ENCODE measurements at places on chromosomes 4 and X. TPM values are rescaled to one million over a fixed set of nuclear protein-coding genes. Genes with fewer than 3 reads are reported as not detected.

GRCh38 chr4:4753643-4754042 is 105.8 kb upstream of the MSX1 start:
- DNase-seq: no peak

GRCh38 chrX:15721911-15722310 is 16.2 kb upstream of the CA5B start:
- DNase-seq: no peak

Gene F8A2
- not detected for total RNA-seq

- no peak for DNase-seq
Observed at GRCh38 chrX:74291577-74291963, 12.4 kb upstream of the ZCCHC13 start.

GRCh38 chr4:42543762-42544161 is 113.1 kb downstream of the ATP8A1 start:
- no peak for DNase-seq

DNA sequence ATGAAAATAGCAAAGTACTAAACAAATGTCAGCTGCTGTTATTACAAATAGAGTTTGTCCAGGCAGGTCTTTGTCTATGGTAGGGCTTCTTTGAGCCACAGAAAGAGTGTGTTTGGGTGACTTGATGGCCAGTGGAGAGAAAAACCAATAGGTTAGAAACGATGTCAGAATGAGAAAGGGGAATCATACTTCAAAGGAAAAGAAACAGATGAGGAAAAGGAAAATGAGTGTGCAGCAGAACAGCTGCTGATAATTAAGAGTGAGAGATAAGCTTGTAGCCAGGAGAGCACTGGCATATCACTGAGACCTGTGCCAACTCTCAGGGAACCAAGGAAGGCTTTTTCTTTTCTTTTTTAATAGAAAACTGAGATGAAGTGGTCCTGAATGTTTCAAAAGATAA is 257.2 kb downstream of the ARHGAP24 start:
- DNase-seq: no peak

Gene USP17L26
- total RNA-seq: not detected

DNA sequence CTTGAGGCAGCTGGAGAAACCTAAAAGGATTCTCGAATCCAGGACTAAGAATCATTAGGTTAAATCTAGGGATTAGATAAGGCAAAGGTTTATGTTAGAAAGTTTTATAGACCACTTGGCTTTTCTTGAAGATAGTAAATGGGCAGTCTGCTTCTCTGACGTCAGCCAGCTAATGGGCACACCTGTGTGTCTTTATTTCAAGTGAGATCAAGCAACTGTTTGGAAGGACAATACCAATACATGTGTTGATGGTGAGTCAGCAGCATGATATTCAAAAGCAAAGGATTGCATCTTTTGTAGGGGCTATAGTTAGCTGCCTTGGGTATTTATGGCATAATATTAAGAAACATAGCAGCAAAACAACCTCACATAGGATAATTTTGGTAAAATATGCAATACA is 46.5 kb upstream of the GRPR start:
- no peak for DNase-seq

DNA sequence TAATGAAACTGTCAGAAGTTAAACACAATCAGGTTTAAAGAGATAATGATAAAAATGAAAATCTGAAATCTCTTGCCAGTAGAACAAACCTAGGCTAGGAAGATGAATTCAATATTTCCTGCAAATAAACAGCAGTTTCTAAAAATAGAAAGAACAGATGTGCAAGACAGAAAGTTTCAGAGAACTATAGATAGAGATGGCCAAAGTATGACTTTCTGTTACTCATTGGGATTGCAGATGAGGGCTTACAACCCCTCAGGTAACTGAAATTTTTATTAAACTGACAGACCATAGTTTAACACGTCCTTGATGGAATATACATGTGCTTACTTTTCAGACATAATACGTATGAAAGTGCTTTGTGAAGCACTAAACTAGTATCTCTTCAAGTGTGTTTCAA is 82.3 kb upstream of the PPARGC1A start:
- DNase-seq: no peak

Gene SPANXN3
- 4.1 TPM for total RNA-seq

GRCh38 chr4:158172261-158173258 is at the start of gene GASK1B:
GASK1B (minus strand) TSS chr4:158173025; CDS start chr4:158171375, 1,650 bp downstream.
- DNase-seq: peak; percentile 74

Gene PPP1R2C
- total RNA-seq: 69.6 TPM

- no peak for DNase-seq
Observed at GRCh38 chr4:169051761-169052593, 41.9 kb upstream of the CBR4 start.

Gene LEF1
- total RNA-seq: 35.0 TPM

- DNase-seq: no peak
Observed at GRCh38 chrX:48497871-48498270, 10.9 kb upstream of the PORCN start.

- DNase-seq: no peak
Observed at GRCh38 chr4:11179796-11180195, 248.9 kb downstream of the HS3ST1 start.

Gene AFP
- total RNA-seq: not detected
